ENCODE measurements at places on chromosomes 5 and 9. TPM values are rescaled to one million over a fixed set of nuclear protein-coding genes. Genes with fewer than 3 reads are reported as not detected.

- no peak for DNase-seq
Observed at GRCh38 chr5:179376701-179377420, 31.6 kb upstream of the ADAMTS2 start.

- DNase-seq: no peak
Observed at GRCh38 chr5:58752104-58752503, 169.2 kb downstream of the RAB3C start.

GRCh38 chr9:115038178-115038577 lies 79.8 kb downstream of the TNC start:
- DNase-seq: no peak

DNA sequence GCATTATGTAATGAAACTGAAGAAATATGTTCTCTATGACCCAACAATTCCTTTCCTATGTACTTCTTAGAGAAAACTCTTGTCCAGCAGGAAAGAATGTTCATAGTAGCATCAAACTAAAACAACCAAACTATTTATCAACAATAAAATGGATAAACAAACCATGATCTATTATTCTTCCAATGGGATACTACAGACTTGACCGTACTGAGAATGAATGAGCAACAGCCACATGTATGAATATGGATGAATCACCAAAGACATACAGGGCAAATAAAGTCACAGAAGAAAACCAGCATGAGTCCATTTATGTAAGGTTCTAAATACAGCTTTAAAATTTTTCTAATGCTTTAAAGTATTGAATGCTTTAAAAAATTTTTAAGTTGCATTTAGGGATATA lies 73.6 kb upstream of the SUSD1 start:
- no peak for DNase-seq

DNA sequence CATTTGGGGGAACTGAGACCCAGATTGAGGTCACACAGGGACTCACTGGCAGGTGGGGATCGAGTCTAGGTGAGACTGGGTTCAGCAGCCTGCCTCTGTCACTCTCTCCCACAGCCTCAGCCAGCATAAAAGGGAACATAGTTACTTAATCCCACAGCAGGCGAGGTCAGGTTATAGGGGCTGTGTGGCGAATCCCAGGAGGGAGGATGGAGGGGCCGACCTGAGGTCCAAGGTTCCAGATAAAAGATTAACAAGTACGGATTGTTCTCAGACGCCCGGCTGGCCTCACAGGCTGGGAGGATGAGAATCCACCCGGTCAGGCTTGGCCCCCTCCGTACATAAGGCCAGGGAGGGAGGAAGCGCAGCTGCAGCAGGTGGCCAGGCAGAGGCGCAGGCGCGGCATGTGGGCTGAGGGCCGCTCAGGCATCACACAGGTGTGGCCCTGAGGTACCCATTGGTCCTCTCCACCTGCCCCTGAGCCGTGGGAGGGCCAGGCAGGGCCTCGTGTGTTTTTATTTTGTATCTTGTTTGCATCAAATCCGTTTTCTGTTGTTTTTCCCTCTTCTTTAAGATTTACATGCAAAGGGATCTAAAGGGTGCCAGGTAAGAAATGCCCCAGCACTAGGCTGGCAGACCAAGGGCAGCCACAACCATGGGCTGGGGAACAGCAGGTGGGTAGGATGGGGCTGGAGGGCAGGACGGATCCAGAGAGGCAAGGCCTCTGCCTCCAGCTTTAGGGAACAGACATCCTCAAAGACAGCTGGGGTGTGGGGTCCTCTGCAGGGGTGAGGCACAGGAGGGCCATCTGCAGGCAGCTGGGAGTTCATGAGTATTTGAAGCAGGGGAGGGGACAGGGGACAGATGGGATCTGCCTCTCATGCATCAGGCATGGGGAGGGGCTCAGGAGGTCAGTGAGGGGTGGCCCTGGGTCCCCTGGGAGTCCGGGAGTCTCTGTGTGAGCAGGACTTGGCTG lies 3.6 kb downstream of the SUSD3 start:
- no peak for DNase-seq

The CNTLN gene
- total RNA-seq: 0.20 TPM

- no peak for DNase-seq
Observed at GRCh38 chr5:37835380-37835973, 4.4 kb downstream of the GDNF start.

DNA sequence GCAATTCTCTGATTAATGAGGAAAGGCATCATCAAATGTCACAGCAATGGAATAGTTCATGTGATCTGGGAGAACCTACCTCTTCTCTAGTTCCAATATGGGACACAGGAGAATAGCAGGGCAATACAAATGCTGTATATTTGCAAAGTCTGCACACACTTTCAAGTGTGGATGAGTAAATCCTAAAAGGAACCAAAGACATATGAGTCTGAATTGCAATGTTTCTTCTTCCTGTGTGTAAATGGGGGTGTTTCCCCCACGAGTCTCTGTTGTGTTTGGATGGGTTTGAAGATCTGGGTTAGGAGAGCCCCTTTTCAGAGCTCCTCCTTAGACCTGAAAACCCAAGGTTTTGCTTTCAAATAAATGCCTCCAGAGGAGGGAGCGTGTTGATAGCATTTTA lies 26.9 kb downstream of the SLC46A2 start:
- DNase-seq: no peak

The ACOT12 gene
- total RNA-seq: not detected
